ENCODE measurements at places on chromosomes 3 and 15.
A peak's percentile ranks its signal among the peaks of the same experiment; 100 is the strongest.

GRCh38 chr3:185928496-185928895, 9.3 kb downstream of the TRA2B start:
- no peak for DNase-seq

- DNase-seq, result no peak
Observed at GRCh38 chr3:42982645-42983412, 3.7 kb downstream of the GASK1A start.

GRCh38 chr3:95705786-95706418, 1108.5 kb upstream of the EPHA6 start:
- DNase-seq, result no peak

DNA sequence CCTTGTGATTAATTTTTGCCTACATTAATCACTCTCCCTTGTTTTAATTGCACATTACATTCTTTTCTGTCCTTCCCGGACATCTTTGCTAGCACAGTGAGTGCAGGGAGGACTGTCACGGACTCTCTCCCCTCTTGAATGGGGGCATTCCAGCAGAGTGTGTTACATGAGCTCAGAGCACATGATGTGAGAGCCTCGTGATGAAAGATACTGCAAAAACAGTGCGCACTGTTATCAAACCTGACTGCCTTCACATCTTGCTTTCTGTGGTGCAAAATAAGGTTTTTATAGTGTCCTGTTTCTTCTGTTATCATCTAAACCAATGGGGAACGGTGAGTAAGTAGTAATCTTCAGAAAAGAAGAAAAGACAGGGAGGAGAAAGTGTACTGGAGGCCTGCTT, 167.5 kb downstream of the PGPEP1L start:
- DNase-seq, result no peak

DNA sequence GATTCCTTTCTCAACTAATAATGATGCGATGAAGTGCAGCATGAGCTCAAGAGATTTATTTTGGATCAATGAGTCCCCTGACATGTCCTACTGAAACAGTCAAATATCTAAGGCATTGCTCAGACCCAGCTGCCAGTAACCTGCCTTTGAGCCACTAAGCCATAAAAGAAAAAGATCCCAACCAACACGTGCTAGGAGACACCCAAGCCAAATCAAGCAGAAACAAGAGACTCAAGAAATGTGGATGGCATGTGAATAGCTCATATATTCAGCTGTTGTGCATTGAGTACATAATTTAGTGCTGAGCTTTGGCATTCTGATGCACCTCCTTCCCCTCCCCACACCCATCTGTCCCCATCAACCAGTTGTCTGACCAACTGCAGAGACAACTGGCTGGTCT, 29.2 kb downstream of the GJD2 start:
- DNase-seq, result peak; percentile 51

GRCh38 chr3:130661140-130661891, 85.3 kb downstream of the PIK3R4 start:
- no peak for DNase-seq

GRCh38 chr3:51279448-51279847, 105.6 kb upstream of the MANF start:
- no peak for DNase-seq

GRCh38 chr3:108191394-108191793, 30.8 kb downstream of the IFT57 start:
- no peak for DNase-seq

DNA sequence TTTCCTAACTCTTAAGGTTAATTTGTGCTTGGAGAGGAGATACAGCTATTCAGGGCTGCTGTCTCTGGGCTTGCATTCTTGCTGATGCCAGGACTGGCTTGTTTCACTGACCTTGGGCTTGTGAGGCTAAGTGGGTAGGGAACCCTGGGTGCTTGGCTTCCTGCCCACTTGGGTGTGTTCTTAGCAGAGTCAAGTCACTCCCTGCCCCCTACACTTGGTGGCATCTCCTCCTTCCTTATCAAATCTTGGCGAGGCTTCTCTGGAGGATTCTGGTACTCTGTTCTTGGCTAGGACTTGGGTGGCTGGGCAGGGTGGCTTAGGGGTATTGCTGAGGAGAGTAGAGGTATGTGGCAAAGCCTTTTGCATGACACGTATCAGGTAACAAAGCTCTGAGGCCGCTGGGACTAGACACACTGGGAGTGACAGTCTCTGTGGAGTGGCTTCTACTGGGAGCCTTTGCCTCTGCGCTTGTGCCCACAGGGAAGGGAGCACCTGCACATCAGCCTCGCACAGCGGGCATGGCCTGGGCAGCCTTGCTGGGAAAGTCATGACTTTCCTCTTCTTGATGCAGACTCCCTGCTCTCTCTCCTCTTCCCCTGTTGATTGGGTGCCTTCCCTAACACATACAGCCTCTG, 41.8 kb downstream of the CHCHD6 start:
- DNase-seq, result no peak

- no peak for DNase-seq
Observed at GRCh38 chr3:41330465-41330864, 131.2 kb downstream of the CTNNB1 start.

DNA sequence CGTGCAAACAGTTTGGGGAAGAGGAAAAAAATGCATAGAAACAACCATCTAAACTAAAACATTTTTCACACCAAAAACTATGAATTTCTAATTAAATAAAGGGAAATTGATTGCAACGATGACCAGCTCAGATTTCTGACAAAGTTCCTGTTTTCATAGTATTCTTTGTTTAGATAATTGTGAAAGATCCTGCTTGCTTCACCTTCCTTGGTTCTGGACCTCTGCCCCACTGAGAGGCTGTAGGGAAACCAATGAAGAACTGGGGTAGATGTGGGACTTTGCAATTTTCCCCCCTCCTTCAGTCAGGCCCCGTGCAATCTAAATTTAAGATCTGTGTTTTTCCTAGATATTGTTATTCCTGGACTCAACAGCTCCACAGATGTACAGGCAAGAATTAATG, 13.8 kb upstream of the TEX264 start:
- no peak for DNase-seq

DNA sequence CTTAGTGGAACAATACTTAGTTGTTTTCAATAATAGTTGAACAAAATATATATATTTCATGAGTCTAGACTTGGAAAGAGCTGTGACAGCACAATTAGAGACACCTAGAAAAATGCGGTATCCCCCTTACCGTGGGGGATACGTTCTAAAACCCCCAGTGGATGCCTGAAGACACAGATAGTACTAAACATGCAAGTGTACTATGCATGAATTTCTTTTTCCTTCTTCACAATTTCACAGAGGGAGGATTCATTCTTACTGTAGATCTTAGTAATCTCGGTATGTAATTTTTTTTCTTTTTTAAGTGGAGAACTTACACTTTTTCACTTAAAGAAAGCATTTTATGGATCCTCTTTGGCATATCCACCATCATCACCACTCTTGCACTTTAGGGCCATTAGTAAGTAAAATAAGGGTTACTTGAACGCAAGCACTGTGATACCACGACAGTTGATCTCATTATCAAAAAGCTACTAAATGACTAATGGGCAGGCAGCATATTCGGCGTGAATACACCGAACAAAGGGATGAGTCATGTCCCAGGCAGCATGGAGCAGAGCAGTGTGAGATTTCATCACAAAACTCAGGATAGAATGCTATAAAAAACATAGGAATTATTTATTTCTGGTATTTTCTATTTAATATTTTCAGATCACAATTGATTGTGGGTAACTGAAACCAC, 72.3 kb upstream of the ZNF280D start:
- DNase-seq, result peak; percentile 82

GRCh38 chr3:187072511-187072910, 66.8 kb downstream of the RPL39L start:
- no peak for DNase-seq

DNA sequence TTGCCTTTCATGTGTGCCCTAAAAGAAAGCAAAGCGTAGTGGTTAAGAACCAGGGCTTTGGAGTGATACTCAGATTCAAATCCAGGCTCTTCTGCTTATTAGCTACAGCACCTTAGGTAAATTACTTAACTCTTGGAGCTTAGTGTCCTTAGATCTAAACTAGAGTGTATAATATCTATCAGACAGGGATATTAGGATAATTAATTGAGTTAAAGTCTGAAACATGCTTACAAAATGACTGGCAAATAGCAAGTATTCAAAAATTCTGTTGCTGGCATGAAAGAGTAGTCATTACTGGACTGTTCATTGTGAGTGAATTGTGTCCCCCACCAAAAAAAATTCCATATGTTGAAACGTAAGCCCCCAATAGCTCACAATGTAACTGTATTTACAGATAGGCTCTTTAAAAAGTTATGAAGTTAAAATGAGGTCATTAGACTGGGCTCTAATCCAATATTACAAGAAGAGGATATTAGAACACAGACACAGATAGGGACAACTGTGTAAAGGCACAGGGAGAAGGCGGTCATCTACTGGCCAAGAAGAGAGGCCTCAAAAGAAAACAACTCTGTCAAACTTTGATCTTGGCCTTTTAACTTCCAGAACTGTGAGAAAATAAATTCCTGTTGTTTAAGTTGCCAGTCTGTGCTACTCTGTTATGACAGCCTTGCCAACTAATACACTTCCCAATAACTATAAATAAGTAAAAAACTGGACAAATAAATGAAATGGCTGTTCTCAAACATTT, 60.4 kb upstream of the LRRC3B start:
- no peak for DNase-seq

GRCh38 chr3:56694867-56695683, 12.0 kb upstream of the TASOR start:
- DNase-seq, result no peak

DNA sequence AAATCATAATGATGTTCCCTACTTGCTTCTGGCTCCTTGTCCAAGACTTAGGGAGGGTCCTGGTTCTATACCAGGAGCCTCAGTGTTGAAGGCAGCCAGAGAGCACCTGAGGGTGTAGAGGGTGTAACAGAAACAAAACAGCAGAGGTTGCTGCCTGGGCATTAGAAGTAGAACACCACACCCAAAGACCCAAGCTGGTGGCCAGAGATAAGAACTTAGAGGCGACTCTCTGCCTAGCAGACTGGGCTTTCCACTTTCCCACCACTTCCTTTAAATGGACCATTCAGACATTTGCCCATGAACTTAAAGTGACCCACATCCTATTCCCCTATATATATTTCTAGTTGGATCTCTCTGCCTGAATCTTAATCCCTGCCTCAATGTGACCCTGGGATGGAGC, 189.8 kb downstream of the KLF13 start:
- no peak for DNase-seq

DNA sequence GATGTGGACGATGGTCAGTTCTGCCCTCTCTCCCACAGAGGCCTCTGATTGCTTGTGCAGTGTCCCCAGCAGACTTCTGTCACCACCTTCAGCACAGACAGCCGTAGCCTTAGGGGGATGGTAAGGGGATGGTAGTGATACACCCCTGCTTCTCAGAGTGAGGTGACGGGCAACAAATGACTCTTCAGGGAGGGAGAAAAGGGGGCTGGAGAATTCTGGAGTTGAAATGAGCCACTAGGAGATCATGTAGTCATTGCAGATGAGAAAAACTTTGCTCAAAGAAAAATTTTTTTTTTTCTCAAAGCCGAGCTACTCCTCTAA, 29.6 kb upstream of the TIMP4 start:
- DNase-seq, result no peak

- DNase-seq, result no peak
Observed at GRCh38 chr15:48654801-48655200, 9.3 kb upstream of the FBN1 start.

DNA sequence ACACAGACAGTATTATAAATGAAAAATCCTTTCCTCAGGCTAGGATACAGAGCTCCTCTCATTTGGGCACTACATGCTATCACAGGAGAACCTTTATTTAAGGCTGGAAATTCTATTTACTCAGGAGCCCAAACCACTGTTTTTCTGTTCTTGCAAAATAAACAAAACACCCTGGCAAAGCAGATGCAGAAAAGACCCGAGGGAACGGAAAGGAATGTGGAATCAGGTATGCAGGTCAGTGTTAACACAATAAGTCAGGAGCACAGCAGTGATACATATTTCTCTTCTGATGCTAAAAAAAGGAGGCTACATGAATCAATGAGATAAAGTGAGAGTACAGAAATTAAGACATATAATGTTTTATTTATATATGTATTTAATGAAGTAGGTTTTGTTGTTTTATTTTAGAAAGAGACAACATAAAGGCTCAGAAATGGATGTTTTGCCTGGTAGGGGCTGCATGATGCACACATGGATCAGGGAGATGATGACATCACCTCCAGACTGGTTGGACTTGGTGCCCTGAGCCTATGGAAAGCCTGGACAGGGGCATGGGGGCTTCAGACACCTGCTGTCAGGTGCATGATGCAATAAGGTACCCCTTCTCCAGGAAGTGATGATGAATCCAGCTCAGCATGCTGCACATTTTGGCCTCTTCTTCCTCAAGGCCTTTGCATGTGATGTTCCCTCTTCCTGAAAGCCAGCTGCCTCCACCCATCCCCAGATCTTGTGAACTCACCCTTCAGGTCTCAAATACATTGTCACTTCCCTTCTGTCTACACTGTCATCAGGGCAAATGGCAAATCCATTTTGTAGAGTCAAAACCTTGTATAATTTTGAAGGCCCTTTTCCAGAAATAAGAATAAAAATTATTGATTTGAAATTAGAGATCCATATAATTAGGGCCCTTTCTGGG, 19.1 kb upstream of the RBP1 start:
- no peak for DNase-seq

- DNase-seq, result no peak
Observed at GRCh38 chr3:127439621-127440020, 150.9 kb downstream of the TPRA1 start.

GRCh38 chr3:53503195-53503594, 8.8 kb downstream of the CACNA1D start:
- no peak for DNase-seq

DNA sequence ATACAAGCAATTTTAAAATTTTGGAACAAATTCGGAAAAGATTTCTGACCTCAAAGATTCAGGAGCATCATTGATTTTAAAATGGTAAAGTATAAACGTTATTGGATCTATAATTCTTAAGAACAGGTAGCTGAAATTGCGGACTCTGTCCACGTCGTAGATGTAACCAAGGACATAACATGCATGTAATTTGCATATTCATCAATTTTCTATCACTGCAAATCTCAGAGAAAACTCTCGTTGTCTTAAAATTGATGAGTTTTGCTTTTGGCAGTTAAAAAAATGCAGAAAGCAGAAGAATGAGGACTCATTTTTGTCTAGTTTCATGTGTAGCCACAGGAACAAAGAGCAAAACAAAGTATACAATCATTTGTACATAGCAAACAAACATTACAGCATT, 1094.4 kb downstream of the SI start:
- DNase-seq, result no peak

GRCh38 chr3:65371053-65371452, 667.7 kb downstream of the MAGI1 start:
- DNase-seq, result no peak

DNA sequence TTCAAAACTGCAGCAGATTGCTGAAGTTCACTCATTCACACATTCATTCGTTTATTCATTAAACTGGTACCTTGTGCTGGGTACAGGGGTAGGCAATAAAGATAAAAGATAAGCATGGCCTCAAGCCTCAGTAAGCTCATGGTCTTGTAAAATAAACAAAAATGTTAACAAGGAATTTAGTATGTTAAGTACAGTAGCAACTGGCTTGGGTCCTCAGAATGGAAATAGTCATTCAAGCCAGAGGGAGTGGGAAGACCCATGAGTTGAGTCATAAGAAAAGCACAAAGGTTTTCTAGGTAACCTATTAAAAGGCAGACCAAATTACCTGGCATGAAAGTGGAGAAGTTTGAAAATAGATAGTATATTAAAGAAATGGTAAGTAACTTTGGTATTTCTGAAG, 163.3 kb downstream of the CDIN1 start:
- no peak for DNase-seq

- DNase-seq, result no peak
Observed at GRCh38 chr3:9913601-9914000, 3.3 kb upstream of the IL17RC start.

GRCh38 chr3:138825336-138825735, 9.4 kb downstream of the PIK3CB start:
- DNase-seq, result no peak

Data from AG08395 (cell line).